Activated T-cell treated with anti-CD3 and anti-CD28 coated beads for 1 hour (primary cell): ENCODE measurements at places on chromosomes 1 and 21.

DNA sequence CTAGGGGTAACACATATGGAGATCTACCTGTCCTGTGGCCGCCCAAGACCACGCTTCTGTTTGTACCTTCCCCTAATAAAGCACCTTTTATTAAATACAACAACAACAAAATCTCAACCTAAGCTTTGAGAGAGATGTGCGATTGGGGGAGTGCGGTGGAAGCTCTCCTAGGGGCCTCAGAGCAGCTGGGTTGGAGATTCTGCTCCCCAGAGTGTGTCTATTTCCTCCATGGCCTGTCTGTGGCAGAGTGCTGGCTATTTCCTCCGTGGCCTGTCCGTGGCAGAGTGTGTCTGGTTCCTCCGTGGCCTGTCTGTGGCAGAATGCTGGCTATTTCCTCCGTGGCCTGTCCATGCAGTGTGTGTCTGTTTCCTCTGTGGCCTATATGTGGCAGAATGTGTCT lies 139.3 kb upstream of the IPO9 start:
- DNase-seq = no peak

- DNase-seq = no peak
Observed at GRCh38 chr1:231335663-231336602, 1.7 kb downstream of the EXOC8 start.

- DNase-seq = no peak
Observed at GRCh38 chr1:7279769-7280168, 491.3 kb upstream of the VAMP3 start.

DNA sequence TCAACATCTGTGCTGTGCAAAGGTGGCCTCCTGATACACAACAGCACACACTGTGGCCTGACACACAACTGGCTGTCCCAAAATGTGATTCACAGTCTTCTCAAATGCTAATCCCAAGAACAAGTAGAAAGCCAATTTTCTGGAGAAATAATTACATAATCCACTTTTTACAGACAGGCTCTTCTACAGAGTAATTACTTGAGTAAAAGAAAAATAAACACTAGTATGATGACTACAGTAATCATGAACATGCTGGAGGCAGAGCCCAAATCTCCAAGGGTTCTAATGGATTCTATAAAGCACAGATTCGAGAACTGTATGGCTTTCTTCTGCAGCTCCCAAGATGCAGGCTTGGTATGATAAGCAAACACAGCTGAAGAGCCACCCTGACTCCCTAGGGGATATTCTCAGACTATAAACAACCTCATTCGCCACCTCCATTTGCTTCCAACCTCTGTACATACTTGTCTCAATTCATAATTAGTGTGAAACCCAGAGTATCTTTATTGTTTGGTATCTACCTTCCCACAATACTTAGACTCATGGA lies 81.9 kb downstream of the SIPA1L2 start:
- DNase-seq = no peak

DNA sequence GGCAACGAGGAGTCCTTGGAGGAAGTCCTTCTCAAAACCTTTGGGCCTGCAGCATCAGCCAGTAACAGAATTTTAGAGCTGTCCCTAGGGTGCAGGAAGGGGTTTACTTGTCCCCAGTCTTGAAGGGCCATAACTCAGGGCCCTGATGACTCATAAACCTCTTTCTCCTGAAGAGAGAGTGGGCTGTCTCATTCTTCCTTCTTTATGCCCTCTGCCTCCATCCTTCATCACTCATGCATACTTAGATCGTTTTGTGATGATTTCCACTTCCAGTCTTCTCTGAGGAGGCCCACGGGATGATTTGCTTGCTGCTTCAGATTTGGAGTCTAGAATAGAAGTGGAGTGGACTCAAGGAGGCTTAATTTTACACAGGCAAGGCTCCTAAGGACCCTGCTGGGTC lies 60.2 kb downstream of the NDUFS5 start:
- DNase-seq = no peak

DNA sequence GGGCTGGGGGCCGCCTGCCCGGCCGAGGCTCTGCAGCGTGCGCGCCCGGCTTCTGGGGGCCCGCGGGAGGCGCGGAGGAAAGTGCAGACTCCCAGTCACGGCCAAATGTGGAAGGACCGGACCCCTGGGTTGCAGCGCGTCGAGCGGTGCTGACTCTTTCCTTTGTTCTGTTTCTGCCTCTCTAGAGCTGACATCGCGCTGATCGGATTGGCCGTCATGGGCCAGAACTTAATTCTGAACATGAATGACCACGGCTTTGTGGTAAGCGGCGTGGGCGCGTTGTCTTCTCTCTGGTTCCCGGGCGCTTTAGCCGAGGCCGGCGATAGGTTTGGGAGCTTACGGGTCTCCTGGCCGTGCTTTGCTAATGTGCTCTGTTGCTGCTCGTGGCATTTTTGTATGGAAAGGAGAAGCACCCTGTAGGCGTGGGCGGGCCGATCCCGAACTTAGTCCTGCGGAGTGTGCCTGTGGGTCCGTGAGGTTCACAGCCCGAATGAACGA lies 629 bp downstream of the PGD start:
- DNase-seq = no peak

DNA sequence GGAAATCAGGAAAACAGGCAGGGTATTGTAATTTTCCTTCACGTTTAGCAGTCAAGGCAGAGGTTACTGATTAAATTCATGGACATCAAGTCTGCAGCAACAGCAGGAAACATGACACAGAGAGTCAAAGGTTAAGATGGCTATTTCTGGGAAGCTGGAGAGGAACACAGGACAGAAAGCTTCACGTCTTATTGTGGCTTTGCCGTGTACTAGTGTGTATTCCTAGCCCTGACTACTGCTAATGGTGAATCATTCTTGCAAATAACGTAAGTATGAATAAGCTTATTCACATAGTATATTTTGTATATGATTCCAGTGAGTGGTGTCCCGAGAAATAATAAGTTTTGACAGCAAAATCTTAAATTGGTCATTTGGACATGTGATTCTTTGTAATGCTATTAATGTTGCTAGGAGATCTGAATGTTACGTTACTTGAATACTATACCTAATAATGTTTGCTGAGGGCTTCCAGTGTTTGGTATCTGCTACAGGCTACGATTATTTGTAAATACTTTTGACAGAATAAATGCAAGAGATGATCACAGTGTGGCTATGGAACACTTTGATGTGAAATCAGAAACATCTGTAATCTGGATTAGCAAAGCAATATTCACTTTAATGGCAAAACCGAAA lies 77.4 kb downstream of the DISP1 start:
- no peak for DNase-seq

- DNase-seq = no peak
Observed at GRCh38 chr1:43953361-43953760, 6.6 kb downstream of the IPO13 start.

DNA sequence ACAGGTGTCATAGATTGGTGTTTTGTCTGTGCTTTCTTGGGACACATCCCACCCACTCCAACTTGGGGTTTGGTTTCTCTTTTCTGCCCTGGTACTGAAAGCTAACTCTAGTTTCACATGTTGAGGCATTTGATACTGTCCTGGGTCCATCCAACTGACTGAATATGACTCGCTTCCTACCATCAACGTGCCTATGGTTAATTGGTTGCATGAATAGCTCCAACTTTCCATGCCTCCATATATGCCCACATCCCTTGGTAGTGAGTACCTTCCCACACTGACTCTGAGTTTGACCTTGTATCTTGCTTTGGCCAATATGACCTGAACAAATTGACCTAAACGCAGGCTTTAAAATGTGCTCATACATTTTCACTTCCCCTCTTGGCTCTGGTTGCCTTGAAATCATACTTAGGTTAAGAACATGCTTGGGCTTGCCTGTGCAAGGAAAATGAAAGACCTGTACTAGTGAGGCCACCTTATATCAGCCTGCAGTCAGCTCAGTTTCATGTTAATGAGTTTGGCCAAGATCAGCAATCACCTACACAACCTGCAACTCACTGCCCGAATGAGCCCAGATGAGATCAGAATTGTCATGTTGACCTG lies 81.0 kb upstream of the KCNK2 start:
- DNase-seq = no peak

DNA sequence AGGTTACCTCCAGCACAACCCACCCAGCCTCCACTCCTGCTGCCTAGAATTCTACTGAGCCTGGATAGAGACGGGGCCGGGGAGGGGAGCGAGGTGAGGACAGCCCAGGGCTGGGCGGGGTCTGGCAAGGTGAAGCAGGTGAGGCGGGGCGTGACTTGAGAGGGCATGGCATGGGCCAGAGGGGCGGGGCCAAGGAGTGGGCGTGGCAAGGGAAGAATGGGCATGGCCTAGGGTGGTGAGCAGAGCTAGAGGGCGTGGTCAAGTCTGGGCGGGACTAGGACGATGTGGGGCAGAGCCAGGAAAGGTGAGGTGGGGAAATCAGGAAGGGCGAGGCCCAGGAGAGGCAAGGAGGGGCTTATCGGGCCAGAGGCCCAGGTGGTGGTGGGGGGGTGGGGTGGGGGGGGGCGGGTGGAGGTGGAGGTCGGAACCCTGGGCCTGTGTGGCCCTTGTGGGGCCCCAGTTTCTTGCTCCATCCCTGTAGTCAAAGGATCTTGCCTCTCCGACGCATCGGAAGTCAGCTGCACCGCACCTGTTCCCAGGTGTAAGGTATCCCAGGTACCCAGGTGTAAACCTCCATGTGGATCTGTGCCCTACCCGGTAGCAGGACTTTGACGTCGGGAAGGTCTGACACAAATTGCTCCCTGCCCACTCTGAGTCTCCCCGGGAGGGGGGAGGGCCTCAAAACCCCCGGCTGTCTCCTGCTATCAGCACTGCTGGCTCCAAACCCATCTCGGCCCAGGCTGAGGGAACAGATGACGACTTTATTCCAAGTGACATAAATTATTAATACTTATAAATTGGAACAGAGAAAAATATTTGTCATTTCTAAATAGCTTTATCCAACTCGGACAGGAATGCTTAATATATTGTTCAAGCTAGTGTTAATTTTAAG lies 32.9 kb upstream of the UTS2 start:
- DNase-seq = no peak
